Naive thymus-derived CD8-positive, alpha-beta T cell (primary cell): ENCODE measurements at places on chromosomes 1 and 21.

GRCh38 chr1:109786531-109787021, 22.9 kb upstream of the EPS8L3 start:
- no peak for DNase-seq

DNA sequence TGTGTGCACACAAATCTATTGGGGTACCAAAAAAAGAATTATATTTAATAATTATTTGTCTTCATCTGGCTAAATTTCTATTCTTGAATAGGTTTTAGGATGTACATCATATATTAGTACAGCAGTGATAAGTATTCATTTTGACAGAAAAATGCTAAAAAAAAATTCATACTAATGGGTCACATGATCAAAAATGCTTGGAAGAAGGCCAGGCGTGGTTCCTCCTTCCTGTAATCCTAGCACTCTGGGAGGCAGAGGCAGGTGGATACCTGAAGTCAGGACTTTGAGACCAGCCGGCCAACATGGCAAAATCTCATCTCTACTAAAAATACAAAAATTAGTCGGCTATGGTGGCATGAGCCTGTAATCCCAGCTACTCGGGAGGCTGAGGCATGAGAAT, 26.9 kb upstream of the PTGFRN start:
- no peak for DNase-seq

GRCh38 chr1:25462732-25463131, 32.0 kb downstream of the MACO1 start:
- no peak for DNase-seq

- no peak for DNase-seq
Observed at GRCh38 chr1:9294910-9295636, 2.4 kb downstream of the SPSB1 start.

GRCh38 chr1:41015897-41016470, 5.5 kb downstream of the SLFNL1 start:
- no peak for DNase-seq
